ENCODE measurements at places on chromosomes 2 and 18. TPM values are rescaled to one million over a fixed set of nuclear protein-coding genes. Genes with fewer than 3 reads are reported as not detected.

PARD6G gene
- total RNA-seq, result 2.0 TPM

ADAM23 gene
- 4.5 TPM for total RNA-seq

GALNT14 gene
- total RNA-seq, result not detected

CCDC68 gene
- 1.6 TPM for total RNA-seq

PXDN gene
- 560 TPM for total RNA-seq

DCC gene
- total RNA-seq, result not detected

ACVR1C gene
- total RNA-seq, result not detected

COL6A3 gene
- 25.7 TPM for total RNA-seq

TRIM54 gene
- total RNA-seq, result 0.33 TPM

OSBPL6 gene
- 6.7 TPM for total RNA-seq

SERPINB4 gene
- total RNA-seq, result not detected

POTEI gene
- 0.48 TPM for total RNA-seq

MYO7B gene
- 0.10 TPM for total RNA-seq

PLGLB2 gene
- total RNA-seq, result 1.5 TPM

IL1F10 gene
- total RNA-seq, result not detected

KCNG2 gene
- total RNA-seq, result not detected

BMP10 gene
- total RNA-seq, result not detected

HOXD1 gene
- total RNA-seq, result 16.6 TPM

CLK1 gene
- 50.6 TPM for total RNA-seq

ADD2 gene
- total RNA-seq, result 1.3 TPM

UBE2F gene
- total RNA-seq, result 44.1 TPM

Data from vein endothelial cell (primary cell).